ENCODE measurements at places on chromosomes 2 and 18.

DNA sequence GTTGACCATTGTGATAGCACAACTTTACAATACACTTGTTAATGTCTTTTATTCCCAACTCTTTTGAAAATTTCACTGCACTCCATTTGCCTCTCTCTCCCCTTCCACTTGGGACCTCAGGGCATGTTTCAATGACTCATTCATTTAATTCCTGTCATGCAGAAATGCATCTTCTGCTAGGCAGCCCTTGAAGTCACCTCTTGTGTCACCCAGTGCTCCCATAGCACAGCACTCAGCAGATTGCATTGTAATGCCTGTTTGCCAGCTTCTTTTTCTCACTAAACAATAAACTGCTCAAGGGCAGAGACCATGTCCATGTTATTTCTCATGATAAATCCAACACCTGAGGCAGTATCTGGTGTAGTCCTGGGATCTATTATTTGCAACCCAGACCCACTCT is 85.9 kb upstream of the ACSL3 start:
- DNase-seq, result no peak

- no peak for DNase-seq
These were observed 479.7 kb downstream of the PARD3B start for GRCh38 chr2:205024822-205025518.

DNA sequence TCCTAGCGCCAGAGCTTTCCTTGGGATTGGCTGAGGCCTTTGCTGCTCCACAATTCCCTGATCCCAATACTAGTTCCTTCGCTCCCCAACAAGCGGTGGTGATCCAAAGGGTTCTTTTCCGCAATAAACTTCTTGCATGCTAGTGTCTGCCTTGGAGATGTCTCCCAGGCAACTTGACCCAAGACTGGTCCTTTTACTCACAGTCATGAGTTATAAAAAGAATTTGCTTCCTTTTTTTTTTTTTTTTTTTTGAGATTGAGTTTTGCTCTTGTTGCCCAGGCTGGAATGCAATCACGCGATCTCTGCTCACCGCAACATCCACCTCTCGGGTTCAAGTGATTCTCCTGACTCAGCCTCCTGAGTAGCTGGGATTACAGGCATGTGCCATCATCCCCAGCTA is 89.8 kb upstream of the SP3 start:
- no peak for DNase-seq

DNA sequence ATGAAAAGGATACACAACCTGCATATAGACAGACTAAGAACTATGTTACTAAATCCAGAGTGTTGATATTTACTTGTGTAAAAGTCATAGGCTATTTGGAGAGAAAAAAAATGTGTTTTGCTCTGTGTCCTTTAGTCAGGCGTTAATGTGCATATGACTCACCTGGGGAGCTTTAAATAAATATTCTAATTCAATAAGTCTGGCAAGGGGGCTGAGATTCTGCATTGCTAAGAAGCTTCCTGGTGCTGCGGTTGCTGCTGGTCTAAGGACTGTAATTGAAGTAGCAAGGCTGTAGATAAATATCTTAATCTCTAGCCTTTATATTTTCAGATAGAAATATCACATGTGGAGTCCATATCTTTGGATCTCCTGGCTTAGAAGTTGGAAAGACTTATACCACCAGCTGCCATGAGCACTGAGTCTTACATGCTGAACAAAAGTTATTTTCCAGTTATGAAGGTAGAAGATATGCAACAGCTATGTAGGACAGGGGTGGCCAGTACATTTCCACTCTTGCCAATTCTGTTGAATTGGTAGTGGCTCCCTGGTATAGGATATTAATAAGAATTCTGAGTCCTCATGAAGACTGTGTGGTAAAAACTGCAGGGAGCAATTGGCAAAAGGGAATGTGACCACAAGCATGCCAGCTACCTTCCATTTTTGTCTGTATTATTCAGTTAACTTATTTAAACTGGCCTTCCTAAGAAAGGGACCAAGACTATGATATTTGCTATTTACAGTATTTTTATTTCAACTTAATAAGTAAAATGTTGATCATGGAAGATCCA is 4.8 kb downstream of the SPAG16 start:
- no peak for DNase-seq

DNA sequence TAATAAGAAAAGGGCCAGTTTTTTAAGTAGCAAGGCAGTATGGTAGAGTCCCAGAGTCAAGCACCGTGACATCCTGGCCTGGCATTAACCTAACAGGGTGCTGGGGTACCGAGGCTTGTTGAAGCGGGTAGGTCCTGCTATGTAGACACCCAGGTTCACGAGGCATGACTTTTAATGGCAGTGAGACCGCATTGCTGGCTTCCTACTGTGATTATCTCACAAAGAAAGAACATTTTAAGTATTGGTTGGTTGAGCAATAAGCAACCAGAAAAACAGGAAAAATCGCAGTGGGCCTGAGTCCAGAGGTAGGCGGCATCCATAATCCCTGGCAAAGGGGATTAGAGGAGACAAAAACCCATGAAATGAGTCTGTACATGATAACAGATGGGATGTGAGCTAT is 927.9 kb upstream of the ACVR2A start:
- no peak for DNase-seq

- no peak for DNase-seq
These were observed 107.3 kb upstream of the FZD5 start for GRCh38 chr2:207876842-207877535.
